ENCODE measurements at places on chromosomes 13 and 19.

DNA sequence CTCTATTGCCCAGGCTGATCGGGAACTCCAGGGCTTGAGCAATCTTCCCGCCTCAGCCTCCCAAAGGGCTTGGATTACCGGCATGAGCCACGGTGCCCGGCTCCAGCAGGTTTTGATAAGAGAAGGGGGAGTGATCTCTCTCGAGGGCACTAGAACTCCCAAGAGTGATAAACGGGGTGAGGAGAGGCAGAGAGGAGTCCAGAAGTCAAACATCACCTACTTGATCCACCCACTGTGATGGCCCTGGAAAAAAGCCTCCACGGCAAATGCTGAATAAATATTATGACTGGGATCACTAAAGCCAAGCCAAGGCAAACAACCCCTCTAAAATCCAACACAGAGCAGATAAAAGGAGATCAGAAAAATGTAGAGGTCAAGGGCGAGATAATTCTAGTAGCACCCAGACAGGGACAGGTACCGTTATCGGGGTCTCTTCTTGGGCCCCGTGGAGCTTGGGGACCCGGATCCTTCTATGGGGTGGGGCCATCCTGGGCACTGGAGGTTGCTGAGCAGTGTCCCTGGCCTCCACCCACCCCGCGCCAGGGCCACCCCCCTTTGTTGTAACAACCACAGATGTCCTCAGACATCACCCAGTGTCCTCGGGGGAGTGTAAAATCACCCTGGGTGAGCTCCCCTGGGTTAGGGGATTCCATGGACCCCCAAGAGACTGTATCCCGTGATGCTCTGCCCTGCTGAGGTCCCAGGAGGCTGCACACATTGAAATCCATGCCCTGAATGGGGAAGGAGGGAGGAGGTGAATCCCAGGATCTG, 3.7 kb upstream of the CREB3L3 start:
- no peak for DNase-seq

DNA sequence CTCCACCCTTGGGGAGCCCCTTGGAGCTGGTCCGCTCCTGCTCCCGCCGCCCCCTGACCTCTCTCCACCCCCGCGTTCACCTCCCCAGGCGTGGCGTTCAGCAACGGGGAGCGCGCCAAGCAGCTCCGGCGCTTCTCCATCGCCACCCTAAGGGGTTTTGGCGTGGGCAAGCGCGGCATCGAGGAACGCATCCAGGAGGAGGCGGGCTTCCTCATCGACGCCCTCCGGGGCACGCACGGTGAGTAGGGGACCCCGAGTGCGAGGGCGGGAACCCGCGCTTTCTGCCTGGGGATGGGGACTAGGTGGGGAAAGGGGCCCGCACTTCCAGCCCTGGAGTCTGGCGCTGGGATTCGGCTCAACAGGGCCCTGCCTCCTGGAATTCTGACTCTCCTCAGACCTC, 1.7 kb downstream of the CYP2A13 start:
- no peak for DNase-seq

- DNase-seq: no peak
Measured at GRCh38 chr13:34933786-34934185, 8.3 kb upstream of the NBEA start.

DNA sequence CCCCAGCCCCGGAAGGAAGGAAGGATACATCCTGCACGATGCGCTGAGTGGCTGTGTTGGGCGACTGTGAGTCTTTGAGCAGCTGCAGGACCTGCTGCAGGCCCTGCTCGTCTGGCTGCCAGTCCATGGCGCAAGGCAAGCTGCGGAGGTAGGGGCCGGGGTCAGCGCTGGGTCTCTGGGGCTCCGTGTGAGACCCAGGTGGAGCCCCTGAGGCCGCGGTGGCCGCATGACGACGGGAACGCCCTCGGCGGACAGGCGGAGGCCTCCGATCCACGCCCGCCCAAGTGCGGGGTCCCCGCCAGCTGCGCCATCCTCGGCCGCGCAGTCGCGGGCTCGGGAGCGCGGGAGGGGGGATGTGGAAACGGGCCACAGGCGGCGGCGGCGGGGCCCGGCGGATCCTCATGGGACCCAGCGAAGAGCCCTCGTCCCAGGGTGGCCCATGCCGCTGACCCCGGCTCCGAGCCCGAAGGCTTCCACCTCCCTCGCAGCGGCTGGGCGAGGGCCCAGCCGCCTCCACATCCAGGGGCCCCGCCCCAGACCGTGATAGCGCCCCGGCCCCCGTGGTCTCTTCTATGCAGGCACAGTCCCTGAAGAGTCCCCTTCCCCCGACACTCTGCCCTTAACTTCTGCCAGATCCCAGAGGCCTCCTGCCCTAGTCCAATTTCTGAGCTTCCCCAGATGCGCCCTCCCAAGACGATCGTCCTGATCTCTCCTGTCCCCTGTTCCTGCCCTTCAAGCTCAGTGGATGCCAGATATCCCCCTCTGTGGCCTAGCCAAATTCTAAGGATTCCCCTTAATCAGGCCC, 2.7 kb downstream of the TNPO2 start:
- DNase-seq: peak; percentile 53

DNA sequence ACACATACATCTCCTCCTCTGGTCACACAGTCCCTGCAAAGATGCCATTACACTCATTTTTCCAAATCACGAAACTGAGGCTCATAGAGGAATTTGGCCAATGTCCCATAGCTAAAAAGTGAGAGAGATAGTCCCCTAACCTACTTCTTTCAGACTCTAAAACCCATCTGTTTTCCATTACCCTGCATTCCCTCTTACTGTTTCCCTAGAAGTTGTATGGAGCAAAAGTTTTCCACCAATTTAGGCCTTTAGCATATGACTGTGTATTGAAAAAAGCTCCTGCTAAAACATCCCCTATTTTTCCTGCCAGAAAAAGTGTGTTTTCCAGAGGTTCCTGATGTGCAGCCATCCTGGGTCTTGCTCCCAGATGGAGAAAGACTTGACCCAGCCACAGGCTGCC, 16.3 kb downstream of the SERP2 start:
- DNase-seq: no peak

- no peak for DNase-seq
Measured at GRCh38 chr19:48118131-48118517, 7.5 kb upstream of the PLA2G4C start.

DNA sequence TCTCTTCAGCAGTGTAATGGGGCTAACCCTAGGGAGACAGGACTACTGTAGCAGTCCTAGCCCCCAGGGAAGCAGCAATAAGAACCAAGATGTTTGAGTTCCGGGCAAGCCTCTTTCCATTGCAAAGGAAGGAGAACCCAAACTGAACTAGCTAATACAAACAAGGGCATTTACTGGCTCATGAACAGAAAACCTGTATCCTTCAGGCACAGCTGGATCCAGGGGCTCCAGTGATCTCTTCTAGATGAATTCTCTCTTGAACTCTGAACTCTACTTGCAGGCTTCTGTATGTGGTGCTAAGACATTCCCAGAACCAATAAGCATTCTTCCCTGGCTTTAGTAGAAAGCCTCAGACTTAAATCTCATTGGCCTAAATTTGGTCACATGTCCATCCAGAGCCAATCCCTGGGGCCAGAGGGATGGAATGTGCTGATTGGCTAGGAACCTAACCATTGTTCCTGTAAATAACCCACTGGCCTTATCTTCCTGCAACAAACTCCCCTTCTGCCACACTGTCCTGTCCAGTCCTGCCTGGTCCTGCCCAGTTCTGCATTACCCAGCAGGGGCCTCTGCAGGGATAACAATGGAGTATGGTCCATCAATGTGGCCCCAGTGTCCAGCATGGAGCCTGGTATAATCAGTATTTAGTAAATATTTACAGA, 3.9 kb upstream of the PODNL1 start:
- DNase-seq: no peak

DNA sequence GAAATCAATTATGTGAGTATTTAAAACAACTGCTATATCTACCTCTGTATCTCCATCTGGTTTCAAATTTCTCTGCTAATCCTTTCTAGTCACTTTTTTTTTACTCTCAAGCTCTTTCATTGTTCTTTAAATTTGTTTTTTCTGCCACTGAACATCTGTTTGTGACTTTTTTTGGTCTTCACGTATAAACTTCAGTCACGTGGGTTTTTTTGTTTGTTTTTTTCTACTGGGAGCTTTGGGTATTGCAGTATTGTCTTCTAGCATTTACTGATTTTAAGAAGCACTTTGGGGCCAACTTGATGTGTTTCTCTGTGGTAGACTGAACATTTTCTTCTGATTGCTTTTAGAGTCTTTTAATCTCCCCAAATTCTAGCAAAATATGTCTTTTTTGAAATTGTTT, 262.6 kb upstream of the RXFP2 start:
- DNase-seq: no peak

DNA sequence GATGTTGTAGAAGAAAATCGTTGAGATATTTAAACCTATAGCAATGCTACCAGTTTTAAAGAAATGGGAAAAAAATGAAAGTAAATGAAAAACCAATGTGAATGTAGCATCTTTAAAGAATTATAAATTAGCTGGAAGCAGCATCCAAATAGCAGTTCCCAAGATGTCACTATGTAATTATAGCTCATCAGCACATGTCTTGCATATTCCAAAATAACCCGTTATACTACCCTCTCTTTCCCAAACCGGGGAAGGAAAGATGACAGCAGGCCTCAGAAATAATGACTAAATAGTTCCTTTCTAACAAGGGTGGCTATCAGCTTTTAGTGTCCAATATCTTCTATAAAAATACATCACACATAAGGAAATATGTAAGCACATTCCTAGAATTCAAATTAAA, 140.5 kb downstream of the FGF14 start:
- DNase-seq: no peak

- DNase-seq: peak; percentile 48
Measured at GRCh38 chr19:11208561-11209471, 11.5 kb upstream of the KANK2 start.

- peak; percentile 56 for DNase-seq
Measured at GRCh38 chr19:2207991-2208860, 27.9 kb downstream of the PLEKHJ1 start.

GRCh38 chr13:92444244-92444643, 782.4 kb upstream of the GPC6 start:
- no peak for DNase-seq

GRCh38 chr13:57409656-57410055, 221.9 kb upstream of the PCDH17 start:
- no peak for DNase-seq

DNA sequence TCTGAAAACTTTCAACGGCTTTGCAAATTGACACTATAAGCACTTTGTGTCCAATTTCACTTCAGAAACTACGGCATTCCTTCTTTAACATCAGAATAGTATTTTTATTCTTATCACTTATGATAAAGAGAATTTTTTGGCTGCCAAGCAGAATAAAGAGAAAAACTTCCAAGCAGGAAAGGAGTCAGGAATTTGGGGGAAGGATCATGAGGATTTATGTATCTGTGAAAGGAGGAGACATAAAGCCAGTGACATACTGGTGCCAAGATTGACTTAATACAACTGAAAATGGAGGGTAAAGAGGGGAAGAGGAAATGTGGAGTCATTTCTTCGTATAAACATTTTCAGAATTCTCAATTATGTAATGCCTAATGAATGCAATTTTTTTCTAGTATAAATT, 94.7 kb downstream of the RBM26 start:
- no peak for DNase-seq

- DNase-seq: peak; percentile 38
Measured at GRCh38 chr19:2235381-2236063, 607 bp downstream of the PLEKHJ1 start.

- no peak for DNase-seq
Measured at GRCh38 chr19:3206216-3206953, 18.1 kb upstream of the CELF5 start.

- no peak for DNase-seq
Measured at GRCh38 chr19:40139533-40140287, 49.0 kb upstream of the ZNF780A start.

DNA sequence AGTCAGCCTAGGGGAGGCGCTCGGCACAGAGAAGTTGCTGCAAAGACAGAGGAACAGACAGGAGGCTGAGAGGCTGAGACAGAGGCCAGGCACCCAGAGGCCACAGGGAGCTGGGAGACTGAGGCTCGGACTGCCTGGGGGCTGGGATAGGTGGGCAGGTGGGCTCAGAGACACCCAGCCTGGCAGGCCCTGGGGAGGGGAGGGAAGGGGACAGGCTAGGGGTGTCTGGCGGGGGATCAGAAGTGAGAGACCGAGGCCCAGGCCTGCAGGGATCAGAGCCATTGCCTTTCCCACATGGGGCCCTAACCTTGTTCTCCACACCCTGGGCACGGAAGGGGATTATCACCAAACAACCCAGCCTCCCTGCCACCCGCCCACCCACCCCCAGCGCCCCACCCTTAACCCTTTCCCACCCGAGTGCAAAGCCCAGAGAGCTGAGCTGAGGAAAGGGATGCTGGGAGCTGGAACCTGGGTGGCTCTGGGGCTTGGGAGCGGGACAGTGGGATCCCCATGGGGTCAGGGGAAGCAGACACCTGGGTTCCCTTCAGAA, 1.3 kb downstream of the NTN5 start:
- DNase-seq: no peak

DNA sequence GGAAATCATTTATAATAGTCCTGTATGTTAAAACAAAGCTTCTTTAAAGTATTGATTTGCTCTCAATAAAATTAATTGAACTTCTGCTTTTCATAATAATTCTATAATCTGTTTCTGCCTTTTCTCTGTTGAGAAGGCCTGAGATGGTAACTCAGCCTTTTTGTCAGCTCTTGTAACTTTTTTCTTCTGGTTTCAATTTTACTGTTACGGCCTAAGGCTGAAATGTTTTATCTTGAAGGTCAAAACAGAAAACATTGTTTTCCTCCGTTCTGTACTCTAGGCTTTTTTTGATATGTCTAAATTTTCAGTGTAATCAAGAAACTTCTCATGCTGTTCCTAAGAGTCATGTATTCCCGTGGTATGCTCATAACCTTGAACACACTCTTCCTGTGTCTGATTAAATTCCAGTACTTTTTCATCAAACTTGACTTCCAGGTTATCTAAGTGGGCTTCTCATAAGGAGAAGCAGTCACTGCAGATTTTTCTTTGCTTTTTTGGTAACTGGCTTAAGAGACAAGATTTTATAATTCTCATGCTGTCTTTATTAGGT, 7.6 kb upstream of the NAXD start:
- DNase-seq: no peak

DNA sequence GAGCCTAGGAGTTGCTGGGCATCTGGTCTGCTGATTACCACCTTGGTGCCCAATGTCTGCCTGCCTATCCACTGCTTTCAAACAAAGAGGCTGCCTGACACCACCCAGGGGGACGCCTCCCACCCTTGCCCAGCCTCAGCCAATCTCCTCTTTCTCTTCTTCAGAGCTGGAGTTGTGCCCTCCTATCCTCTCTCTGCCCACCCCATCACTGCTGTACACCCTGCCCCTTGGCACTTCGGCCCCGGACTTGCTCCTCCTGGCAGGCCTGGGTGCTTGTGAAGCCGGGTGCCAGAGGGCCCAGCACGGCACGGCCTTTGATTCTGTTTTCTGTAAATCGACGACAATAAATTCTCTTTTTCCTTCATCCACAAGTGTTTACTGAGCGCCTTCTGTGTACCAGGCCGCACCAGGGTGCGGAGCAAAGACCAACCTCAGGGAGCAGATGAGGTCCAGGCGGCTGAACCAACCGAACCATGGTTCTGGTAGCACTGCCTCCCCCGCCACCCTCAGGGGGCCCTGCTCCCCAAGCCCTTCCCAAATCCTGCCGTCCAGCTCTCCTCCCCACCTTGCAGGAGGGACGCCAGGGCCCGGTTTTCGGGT, 5.0 kb downstream of the RNF225 start:
- DNase-seq: no peak

- no peak for DNase-seq
Measured at GRCh38 chr13:43159026-43159461, 135.7 kb downstream of the DNAJC15 start.

All from glutamatergic neuron (in vitro differentiated cells).